Placental pericyte (primary cell): ENCODE measurements at places on chromosomes 2 and 18. TPM values are rescaled to one million over a fixed set of nuclear protein-coding genes. Genes with fewer than 3 reads are reported as not detected.

The GALNT3 gene
- 4.6 and 11.7 TPM in 2 replicates for total RNA-seq

The POTEI gene
- total RNA-seq = not detected in 2 replicates

The AQP12A gene
- not detected in 2 replicates for total RNA-seq

The CNGA3 gene
- total RNA-seq = not detected in 2 replicates

The CERKL gene
- total RNA-seq = 0.14 TPM in 1 of 2 replicates, not detected in the other

The SLC4A5 gene
- total RNA-seq = 0.29 and 0.44 TPM in 2 replicates

The TLK1 gene
- 11.9 and 17.9 TPM in 2 replicates for total RNA-seq

The NMUR1 gene
- total RNA-seq = not detected in 2 replicates

The RGPD8 gene
- total RNA-seq = 5.7 and 7.2 TPM in 2 replicates

The TFCP2L1 gene
- under 0.01 TPM in 1 of 2 replicates, not detected in the other for total RNA-seq

The PNKD gene
- 25.3 and 48.1 TPM in 2 replicates for total RNA-seq

The ACVR1 gene
- 36.5 and 41.6 TPM in 2 replicates for total RNA-seq

The GGCX gene
- total RNA-seq = 54.9 and 56.6 TPM in 2 replicates

The LIPT1 gene
- total RNA-seq = 2.0 and 4.4 TPM in 2 replicates

The SUMO1 gene
- 83.4 and 110 TPM in 2 replicates for total RNA-seq

The MRO gene
- total RNA-seq = not detected in 2 replicates

The TTC27 gene
- total RNA-seq = 18.2 and 32.1 TPM in 2 replicates

The PIEZO2 gene
- total RNA-seq = 21.2 and 23.2 TPM in 2 replicates

The POTEC gene
- total RNA-seq = under 0.01 TPM in 1 of 2 replicates, not detected in the other

The MCEE gene
- 10.5 and 12.6 TPM in 2 replicates for total RNA-seq
